ENCODE measurements at places on chromosomes 3 and 15.

DNA sequence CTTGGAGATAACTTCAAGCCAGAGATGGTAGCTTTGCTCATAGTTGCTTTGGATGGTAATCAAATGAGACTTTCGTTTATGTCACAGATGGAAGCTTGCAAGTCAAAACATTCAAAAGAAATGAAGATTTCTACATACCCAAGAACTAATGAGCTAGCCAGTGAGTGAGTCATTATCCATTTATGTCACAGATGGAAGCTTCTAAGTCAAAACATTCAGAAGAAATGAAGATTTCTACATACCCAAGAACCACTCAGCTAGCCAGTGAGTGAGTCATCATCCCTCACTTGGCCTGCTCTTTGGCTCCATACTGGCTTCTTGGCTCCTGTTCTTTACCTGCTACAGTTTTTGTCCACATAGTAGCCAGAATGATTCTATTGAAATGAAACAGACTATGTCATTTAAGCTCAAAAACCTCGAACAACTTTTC lies 559.8 kb upstream of the CBLB start:
- DNase-seq: no peak

DNA sequence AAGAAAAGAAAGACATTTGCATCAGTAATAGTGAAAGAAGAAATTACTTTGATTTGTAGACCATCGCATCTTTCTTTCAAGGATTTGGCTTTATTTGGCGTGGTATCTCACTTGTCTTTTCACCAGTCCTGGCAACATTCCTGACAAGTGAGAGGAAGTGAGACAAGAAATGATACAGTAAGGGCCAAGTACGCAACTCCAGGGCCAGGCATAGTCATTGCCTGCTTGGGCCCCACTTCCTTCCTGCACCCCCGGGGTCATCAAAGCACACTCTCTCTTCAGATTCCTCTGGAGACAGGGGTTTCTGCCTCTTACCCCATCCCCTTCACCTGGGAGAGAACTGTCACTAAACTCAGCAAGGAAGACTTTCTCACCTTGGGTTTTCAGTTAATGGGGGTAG lies 55.1 kb downstream of the CD47 start:
- DNase-seq: no peak

GRCh38 chr3:121924734-121925133 lies 30.5 kb downstream of the SLC15A2 start:
- no peak for DNase-seq

- DNase-seq: no peak
Measured at GRCh38 chr3:45691842-45692241, 2.6 kb downstream of the SACM1L start.

DNA sequence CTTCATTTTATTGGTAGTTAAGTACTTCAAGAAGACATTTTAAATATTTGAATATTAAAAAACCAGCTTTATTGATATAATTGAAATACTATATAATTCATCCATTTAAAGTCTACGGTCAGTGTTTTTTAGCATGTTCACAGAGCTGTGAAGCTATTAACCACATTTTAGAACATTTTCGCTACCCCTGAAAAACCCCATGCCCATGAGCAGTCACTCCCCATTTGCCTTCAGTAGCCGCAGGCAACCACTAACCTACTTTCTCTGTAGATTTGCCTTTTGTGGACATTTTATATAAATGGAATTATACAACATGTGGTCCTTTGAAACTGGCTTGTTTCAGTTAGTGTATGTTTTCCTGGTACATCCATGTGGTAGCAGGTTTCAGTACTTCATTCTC lies 55.7 kb downstream of the GPR171 start:
- no peak for DNase-seq

DNA sequence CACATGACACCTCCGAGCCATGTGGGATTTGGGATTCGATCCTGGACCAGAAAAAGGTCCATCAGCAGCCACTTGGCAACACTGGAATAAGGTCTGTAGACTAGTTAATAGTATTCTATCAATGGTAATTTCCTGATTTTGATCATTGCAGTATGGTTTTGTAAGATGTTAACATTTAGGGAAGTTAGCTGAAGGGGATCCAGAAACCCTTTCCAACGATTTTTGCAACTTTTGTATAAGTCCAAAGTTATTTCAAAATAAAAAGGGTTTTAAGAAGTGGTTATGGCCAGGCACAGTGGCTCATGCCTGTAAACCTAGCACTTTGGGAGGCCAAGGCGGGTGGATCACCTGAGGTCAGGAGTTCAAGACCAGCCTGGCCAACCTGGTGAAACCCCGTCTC lies 10.2 kb downstream of the BDH1 start:
- DNase-seq: no peak

DNA sequence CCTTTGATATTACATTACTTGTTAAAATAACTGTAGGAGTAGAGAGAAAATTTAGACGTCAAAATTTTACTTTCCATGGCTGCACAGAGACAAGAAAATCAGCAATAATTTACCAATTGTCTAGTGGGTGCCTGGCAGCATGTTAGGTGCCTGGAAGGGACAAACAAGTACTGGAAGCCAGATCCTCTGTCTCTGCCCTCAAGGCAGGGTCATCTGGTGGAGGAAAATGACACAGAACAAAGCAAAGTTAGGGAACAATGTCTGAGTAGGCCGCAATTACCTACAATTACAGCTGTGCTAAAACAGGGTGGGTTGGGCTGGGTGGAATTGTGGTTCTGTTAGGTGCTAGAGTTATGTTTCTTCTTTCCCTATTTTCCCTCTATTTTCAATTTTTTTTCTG lies 7.4 kb downstream of the CCDC174 start:
- no peak for DNase-seq

- no peak for DNase-seq
Measured at GRCh38 chr15:73287019-73287418, 81.7 kb downstream of the HCN4 start.

GRCh38 chr3:94101860-94102259 lies 39.0 kb downstream of the NSUN3 start:
- no peak for DNase-seq

GRCh38 chr3:64917914-64918453 lies 230.2 kb upstream of the ADAMTS9 start:
- no peak for DNase-seq

DNA sequence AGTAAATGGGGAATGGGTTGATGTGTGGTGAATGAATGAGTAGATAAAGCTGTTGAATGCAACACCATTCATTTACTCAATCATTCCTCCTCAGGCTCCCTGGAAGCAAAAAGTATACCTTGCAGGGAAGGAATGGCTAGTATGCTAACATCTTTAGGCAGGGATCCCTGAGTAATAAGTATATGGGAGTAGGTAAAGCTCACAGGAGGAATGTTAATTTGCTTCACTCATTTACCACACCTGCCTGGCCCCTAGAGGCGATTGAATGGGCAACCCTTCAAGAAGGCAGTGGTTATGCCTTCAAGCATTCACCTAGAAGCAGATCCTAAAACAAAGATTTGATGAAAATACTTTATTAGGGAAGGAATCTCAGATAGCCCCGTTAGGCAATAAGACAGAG lies 208.7 kb upstream of the GADL1 start:
- DNase-seq: no peak

- no peak for DNase-seq
Measured at GRCh38 chr15:90690585-90690984, 26.6 kb upstream of the BLM start.

- no peak for DNase-seq
Measured at GRCh38 chr15:78768096-78768495, 43.2 kb downstream of the ADAMTS7 start.

DNA sequence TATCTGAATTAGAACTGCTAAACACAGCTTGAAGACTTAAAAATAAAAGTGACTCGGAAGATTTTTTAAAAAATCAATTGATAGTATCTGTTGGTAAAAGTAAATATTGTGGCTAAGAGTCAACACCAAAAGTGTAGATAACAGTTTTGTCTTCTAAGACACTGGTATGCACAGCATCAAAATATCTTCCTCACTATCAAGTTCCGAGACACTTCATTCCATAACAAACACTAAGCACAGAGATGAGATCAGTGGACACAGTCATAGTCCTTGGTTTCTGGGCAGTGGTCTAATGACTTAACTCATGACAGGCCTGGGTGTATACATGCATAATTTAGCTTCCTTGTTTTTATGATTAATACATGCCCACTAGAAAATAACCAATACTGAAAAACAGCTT lies 63.2 kb downstream of the PXYLP1 start:
- DNase-seq: no peak

- DNase-seq: peak; percentile 9
Measured at GRCh38 chr3:40719660-40720287, 195.0 kb downstream of the ZNF621 start.

DNA sequence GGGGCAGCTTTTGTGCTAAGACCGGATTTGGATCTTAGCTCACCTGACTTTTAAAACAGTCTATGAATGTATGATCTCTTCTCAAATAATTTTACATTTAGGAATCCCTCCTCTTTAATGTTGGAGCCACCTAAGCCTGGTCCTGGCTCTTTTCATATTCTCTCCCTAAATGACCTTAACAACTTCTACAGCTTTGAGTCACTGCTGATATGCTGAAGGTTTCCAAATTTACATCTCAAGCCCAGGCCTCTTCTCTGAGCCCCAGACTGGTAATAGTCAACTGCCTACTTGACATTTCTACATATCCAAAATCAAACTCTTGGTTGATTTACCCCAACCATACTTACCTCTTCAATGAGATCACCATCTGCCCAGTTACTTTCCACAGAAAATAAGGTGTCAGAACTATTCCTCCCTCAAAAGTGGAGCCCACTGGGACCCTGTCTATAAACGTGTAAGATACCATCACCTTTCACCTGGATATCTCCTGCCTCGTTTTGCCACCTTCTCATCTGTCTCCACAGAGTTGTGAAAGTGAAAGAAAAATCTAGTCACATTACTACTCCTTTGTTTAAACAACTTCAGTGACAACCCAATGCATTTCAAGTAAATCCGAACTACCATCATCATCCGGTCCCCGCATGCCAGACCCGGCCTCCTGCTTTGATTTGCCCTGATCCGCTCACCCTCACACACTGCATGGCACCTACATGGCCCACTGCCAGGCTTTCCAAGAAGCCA lies 48.8 kb downstream of the UBP1 start:
- DNase-seq: no peak

DNA sequence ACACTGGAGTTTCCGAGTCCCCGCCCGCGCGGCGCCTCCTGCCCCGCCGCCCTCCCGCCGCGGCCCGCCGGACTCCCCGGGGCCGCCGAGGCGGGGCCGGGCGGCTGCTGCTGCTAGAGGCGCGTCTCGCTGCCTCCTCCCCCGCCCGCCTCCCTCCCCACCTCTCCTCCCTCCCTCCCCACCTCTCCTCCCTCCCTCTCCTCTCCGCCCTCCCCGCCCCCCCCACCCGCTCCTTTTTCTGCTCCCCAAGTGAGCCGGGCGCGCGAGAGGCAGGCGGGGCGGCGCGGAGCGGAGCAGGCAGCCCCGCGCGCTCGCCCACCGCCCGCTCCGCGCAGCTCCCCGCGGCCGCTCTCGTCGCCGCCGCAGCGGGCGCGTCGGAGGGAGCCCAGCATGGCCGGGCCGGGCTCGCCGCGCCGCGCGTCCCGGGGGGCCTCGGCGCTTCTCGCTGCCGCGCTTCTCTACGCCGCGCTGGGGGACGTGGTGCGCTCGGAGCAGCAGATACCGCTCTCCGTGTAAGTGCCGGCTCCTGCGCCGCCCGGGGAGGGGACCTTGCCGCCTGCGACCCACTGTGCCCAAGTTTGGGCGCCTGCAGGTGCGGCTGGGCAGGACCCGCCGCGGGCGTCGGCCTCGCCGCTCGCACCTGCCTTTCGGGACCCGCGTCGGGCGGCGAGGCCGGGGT lies at the start of gene CACNA2D3:
TSS of gene CACNA2D3 (plus strand) at position 229 of the 679 bp plus-strand sequence.
- DNase-seq: no peak

DNA sequence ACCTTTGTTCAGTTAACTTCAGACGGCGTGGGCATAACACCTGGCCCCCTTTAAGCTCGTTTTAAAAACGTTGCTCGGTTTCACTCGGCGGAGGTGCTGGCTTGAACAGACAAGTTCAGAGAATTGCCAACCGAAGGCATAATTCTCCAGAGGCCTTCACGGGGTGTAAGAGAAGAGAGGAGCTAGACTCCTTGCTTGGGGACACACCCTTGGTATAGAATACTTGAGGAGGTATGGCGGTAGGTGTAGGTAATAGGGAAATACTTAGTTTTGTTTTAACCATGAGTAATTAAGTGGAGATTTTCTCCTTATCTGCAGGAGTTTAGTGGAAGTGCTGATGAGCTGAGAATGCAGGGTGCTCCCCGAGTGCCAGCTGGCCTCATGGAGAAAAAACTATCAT lies 921 bp downstream of the FBXL2 start:
- peak; percentile 4 for DNase-seq

GRCh38 chr3:107117922-107118536 lies 259.2 kb upstream of the CCDC54 start:
- DNase-seq: peak; percentile 86

GRCh38 chr15:93076217-93076616 lies 12.8 kb downstream of the RGMA start:
- no peak for DNase-seq

- peak; percentile 70 for DNase-seq
Measured at GRCh38 chr3:150365132-150365604, 42.9 kb upstream of the TSC22D2 start.

GRCh38 chr3:171013822-171014748 lies 12.4 kb downstream of the SLC2A2 start:
- DNase-seq: no peak

DNA sequence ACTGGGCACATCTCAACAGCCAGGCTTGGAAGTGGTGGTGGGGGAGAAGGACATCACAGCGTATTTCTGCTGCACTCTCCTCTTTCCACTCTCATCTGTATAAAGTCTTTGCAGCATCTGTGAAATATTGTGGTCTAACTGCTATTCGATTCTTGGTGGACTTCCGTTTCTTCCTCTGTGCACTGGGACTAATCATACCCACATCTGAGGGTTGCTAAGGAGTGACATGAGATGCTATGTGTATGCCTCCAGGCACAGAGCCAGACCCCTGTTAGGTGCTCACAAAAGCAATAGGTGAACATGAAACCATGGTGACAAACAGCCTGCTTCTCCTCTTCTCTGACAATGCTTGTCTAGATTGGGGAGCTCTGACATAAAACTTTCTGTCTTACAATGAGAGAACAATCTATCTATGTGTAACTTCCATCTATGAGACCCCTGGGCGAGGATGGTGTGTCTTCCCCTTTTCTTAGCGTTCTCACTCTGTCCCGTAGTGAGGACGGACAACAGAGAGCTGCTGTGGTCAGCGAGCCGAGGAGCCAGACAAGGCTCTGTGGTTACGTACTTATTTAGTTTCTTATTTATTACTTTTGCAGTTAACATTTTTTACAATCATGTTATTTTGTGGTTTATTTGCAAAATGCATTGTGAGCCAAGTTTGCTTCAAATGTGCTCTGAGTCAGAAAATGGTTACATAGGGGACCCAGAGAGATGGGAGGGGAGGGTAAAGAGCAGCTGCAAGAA lies 196.7 kb upstream of the TPRG1 start:
- DNase-seq: no peak

- DNase-seq: no peak
Measured at GRCh38 chr3:158333736-158334135, 223.8 kb downstream of the RSRC1 start.

Measured in SJCRH30 (cell line).